ENCODE measurements at places on chromosomes 7 and 10.
A peak's percentile ranks its signal among the peaks of the same experiment; 100 is the strongest.

- no peak overlapping the region for H3K27ac ChIP-seq
- peaks cover 19% of the 10 kb centered on the region for H3K4me1 ChIP-seq
- H3K27me3 ChIP-seq = no peaks in the 10 kb centered on the region
- no peak for DNase-seq
- H3K4me3 ChIP-seq = no peak overlapping the region
These were observed 469.0 kb upstream of the IGFBP3 start for GRCh38 chr7:46390042-46390441.

DNA sequence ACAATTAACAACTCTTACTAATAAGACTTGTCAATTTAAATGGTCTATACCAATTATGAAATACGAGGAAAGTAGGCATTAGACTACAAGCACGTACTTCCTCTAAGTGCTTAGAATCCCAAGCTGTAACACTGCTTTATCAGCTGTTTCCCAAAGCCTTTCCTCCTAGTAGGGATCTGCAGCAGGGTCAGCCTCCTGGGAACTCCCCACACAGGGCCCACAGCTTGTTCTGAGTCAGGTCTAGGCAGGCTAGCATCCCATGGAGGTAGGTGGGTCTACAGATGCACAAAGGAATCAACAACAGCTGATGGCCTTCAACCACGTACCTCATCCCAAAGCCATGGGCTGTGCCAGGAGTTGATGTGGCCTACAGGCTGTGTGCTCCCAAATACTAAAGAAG, 14.7 kb downstream of the MMS19 start:
- H3K27me3 ChIP-seq = no peaks in the 10 kb centered on the region
- 0 out of 2 replicates have a peak, but pooled peaks cover 3% of the 10 kb centered on the region for H3K4me1 ChIP-seq
- no peaks in the 10 kb centered on the region for H3K36me3 ChIP-seq
- H3K4me3 ChIP-seq = no peak overlapping the region
- no peak for DNase-seq

- no peaks in the 10 kb centered on the region for H3K27me3 ChIP-seq
- no peak for DNase-seq
- no peak overlapping the region for H3K27ac ChIP-seq
- H3K4me1 ChIP-seq = peaks cover 24% of the 10 kb centered on the region
- H3K4me3 ChIP-seq = no peak overlapping the region
- no peaks in the 10 kb centered on the region for H3K36me3 ChIP-seq
These were observed 39.0 kb upstream of the PCBD1 start for GRCh38 chr10:70927189-70927943.

GRCh38 chr10:71131508-71132088, 80.8 kb upstream of the UNC5B start:
- no peak overlapping the region for H3K27ac ChIP-seq
- no peaks in the 10 kb centered on the region for H3K4me1 ChIP-seq
- no peaks in the 10 kb centered on the region for H3K36me3 ChIP-seq
- DNase-seq = no peak

GRCh38 chr10:7956508-7956907, 98.0 kb upstream of the GATA3 start:
- no peaks in the 10 kb centered on the region for H3K27me3 ChIP-seq
- no peaks in the 10 kb centered on the region for H3K36me3 ChIP-seq
- H3K4me3 ChIP-seq = no peak overlapping the region
- peaks cover 10% of the 10 kb centered on the region for H3K4me1 ChIP-seq

DNA sequence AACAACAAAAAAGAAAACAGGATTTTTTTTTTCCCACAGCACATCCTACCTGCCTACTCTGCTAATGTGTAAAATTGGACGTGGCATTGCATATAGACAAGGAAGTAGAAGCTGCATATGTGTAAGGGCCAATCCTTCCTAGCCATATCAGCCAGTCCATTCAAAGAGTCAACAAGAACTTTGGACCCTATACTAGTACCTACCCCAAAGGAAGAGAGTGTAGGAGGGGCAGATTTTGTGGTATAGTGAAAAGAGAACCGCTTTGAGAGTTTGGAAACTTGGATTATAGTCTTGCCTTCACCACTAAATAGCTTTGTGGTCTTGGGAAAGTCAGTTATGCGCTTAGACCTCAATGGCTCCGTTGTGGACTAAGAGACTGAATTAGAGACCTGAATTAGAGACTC, 12.1 kb upstream of the MCU start:
- H3K27me3 ChIP-seq = no peaks in the 10 kb centered on the region
- no peak for DNase-seq
- no peak overlapping the region for H3K27ac ChIP-seq

- no peaks in the 10 kb centered on the region for H3K27me3 ChIP-seq
- H3K4me1 ChIP-seq = peaks cover 6% of the 10 kb centered on the region
- H3K4me3 ChIP-seq = no peak overlapping the region
- H3K36me3 ChIP-seq = no peaks in the 10 kb centered on the region
These were observed 4.4 kb downstream of the FBH1 start for GRCh38 chr10:5894403-5894802.

DNA sequence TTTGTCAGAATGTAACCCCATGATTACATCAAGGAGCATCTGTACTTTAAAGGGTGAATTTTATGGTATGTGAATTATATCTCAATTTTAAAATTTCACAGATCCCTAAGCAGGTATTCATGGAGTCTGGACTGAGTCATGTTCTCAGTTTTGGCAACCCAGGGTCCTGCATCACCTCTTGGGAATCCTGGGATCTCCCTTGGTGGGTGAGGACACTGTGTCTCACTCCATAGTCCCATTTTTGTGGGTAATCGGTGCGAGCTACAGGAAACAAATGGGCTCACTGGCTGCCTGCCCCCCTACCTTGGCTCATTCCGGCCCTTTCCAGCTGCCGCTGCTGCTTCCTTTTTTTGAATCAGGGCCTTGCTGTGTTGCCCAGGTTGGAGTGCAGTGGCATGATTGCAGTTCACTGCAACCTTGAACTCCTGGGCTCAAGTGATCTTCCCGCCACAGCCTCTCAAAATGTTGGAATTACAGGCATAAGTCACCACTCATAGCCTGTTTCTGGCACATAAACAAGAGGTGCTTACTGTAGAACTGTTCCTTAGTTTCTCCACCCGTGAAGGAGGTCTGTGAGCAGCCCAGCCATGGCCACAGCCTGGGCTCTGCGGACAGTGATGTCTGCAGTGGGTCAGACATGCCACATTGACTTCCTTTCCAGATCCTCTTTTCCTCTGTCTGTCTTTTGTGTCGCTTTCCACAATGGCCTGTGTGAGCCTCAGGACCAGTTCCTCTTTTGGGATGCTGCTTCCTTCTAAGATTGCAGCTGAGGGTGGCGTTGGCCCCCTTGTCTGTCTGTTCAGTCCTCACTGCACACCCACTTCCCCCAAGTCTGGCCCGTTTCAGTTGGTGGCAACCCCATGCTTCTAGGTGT, 14.5 kb downstream of the PALD1 start:
- no peaks in the 10 kb centered on the region for H3K27me3 ChIP-seq
- no peak overlapping the region for H3K4me3 ChIP-seq
- DNase-seq = no peak
- no peaks in the 10 kb centered on the region for H3K36me3 ChIP-seq

GRCh38 chr7:146892151-146892550, 775.5 kb downstream of the CNTNAP2 start:
- H3K36me3 ChIP-seq = no peaks in the 10 kb centered on the region
- no peak for DNase-seq
- H3K4me3 ChIP-seq = no peak overlapping the region
- no peaks in the 10 kb centered on the region for H3K4me1 ChIP-seq
- no peaks in the 10 kb centered on the region for H3K27me3 ChIP-seq

GRCh38 chr10:132151951-132152505, 34.7 kb upstream of the DPYSL4 start:
- no peak overlapping the region for H3K27ac ChIP-seq
- no peaks in the 10 kb centered on the region for H3K36me3 ChIP-seq
- no peaks in the 10 kb centered on the region for H3K27me3 ChIP-seq
- H3K4me1 ChIP-seq = no peaks in the 10 kb centered on the region
- H3K4me3 ChIP-seq = no peak overlapping the region

DNA sequence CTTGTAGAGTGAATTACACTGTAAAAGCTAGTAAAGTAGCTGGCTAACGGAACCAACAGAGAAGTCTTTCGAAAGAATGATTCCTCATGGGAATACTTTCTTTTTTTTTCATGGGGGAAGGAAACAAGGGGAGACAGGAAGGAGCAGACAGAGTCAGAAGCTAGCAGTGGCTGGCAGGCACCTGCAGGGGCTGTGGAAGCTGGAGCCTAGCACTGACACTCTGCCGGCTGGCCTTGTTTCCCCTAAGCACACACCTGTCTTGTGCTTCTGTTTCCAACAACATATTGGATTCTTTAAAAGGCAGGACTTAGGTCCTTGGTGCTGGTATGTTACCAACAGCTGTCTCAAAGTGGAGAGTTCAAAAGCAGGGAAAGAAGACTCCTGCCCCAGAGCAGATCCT, 24.7 kb downstream of the NOD1 start:
- H3K27ac ChIP-seq = no peak overlapping the region
- no peak overlapping the region for H3K4me3 ChIP-seq
- peaks cover 13% of the 10 kb centered on the region for H3K4me1 ChIP-seq

- no peak overlapping the region for H3K27ac ChIP-seq
- 0 out of 2 replicates have a peak, but pooled peaks cover 16% of the 10 kb centered on the region for H3K36me3 ChIP-seq
- DNase-seq = no peak
- H3K27me3 ChIP-seq = no peaks in the 10 kb centered on the region
These were observed 27.8 kb downstream of the HIBADH start for GRCh38 chr7:27634671-27635493.

- no peak overlapping the region for H3K4me3 ChIP-seq
- no peak overlapping the region for H3K27ac ChIP-seq
- peaks cover 74% of the 10 kb centered on the region for H3K27me3 ChIP-seq
These were observed 1.5 kb downstream of the GIMAP1 start for GRCh38 chr7:150717814-150718420.

GRCh38 chr7:101128040-101128834, 1.3 kb downstream of the SERPINE1 start:
- H3K36me3 ChIP-seq = no peaks in the 10 kb centered on the region
- H3K4me1 ChIP-seq = peaks cover 57% of the 10 kb centered on the region
- peak overlapping the region; percentile 99 for H3K27ac ChIP-seq
- H3K27me3 ChIP-seq = no peaks in the 10 kb centered on the region
- DNase-seq = peak; percentile 61
- peak overlapping the region; percentile 45 for H3K4me3 ChIP-seq

DNA sequence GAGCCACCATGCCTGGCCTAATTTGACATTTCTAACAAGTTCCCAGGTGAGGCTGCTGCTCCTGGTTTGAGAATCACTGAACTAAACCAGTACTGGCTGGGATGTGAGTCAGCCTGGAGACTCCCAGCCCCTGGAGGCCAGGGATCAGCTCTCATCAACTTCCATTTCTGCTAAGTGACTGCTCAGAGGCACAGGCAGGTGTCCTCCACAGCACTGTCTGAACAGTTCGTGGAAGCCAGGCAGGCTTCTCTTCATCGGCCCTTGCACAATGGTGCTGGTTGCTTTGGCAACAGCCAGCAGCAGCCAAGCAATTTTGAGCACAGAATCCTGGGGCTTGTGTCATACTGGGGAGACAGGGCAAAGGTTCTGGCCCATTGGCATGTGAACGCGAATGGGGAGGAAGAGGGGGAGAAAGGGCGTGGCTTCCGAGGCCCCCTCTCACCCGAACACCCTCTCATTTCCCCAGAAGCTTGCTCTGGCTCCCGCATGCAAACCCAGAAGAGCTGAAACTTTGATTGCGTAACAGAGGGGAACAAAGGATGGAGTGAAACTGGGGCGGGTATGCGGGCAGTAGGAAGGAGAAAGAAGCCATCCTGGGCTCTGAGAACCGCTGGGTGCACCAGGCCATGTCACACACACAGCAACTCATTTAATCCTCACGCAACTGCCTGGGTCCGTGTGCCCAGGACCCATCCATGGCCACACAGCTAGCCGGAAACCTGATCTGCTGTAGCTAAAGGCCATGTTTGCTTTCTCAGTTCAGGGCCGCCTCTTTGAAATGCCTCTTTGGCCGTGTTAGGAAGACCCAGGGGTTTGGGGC, 9.0 kb upstream of the POR start:
- H3K4me1 ChIP-seq = peaks cover 17% of the 10 kb centered on the region
- H3K27me3 ChIP-seq = no peaks in the 10 kb centered on the region
- DNase-seq = peak; percentile 77
- H3K36me3 ChIP-seq = no peaks in the 10 kb centered on the region
- H3K4me3 ChIP-seq = no peak overlapping the region

DNA sequence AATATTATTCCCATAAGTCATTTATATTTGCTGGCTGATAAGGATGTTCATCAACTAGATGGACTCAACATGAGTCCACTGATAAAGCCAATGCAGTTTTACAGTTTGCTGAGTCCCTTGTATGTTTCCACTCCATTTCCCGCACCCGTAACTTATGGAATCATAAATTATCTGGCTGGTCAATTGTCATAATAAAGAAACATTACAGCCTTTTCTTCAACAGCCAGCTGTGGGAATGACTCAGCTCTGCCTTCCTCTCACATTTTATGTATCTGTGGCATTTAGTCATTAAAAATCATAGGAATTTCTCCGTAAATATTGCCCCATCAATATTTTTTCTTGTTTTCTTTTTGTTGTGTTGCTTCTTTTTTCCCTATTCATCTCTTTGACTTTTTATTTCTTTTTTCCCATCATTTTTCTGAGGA, 22.3 kb upstream of the TMEM26 start:
- H3K27ac ChIP-seq = no peak overlapping the region
- no peaks in the 10 kb centered on the region for H3K27me3 ChIP-seq
- DNase-seq = no peak
- no peak overlapping the region for H3K4me3 ChIP-seq
- no peaks in the 10 kb centered on the region for H3K4me1 ChIP-seq

- H3K4me1 ChIP-seq = no peaks in the 10 kb centered on the region
- no peak overlapping the region for H3K4me3 ChIP-seq
- H3K36me3 ChIP-seq = no peaks in the 10 kb centered on the region
- DNase-seq = no peak
These were observed 637.2 kb downstream of the POM121L12 start for GRCh38 chr7:53672681-53673080.

DNA sequence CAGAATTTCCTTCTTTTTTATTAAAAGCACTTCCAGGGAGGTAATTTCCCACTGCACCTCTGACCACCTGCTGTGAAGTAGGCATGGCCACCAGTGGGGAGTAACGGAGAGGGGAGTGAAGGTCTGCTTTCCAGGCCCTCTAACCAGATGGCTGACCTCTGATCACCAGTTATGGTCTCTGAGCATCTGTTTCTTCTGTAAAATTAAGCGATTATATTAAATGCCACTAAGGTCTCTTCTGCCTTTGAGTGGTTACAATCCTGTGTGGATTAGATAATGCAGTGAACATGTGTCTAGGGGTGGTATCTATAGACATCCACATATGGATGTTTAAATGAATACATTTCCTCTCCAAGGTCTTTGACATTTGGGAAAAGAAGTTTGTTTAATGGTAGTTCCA, 199.6 kb downstream of the HERPUD2 start:
- H3K27me3 ChIP-seq = peaks cover 8% of the 10 kb centered on the region
- no peaks in the 10 kb centered on the region for H3K4me1 ChIP-seq
- DNase-seq = no peak
- no peaks in the 10 kb centered on the region for H3K36me3 ChIP-seq
- H3K4me3 ChIP-seq = no peak overlapping the region
- H3K27ac ChIP-seq = no peak overlapping the region

- no peak for DNase-seq
- no peak overlapping the region for H3K27ac ChIP-seq
- H3K27me3 ChIP-seq = no peaks in the 10 kb centered on the region
These were observed 44.5 kb downstream of the HSPA12A start for GRCh38 chr10:116697816-116698215.

GRCh38 chr10:115829521-115830205, 443.3 kb downstream of the GFRA1 start:
- no peak overlapping the region for H3K27ac ChIP-seq
- no peaks in the 10 kb centered on the region for H3K36me3 ChIP-seq
- DNase-seq = no peak
- H3K4me3 ChIP-seq = no peak overlapping the region
- H3K27me3 ChIP-seq = no peaks in the 10 kb centered on the region

- DNase-seq = no peak
- no peak overlapping the region for H3K27ac ChIP-seq
- H3K4me1 ChIP-seq = no peaks in the 10 kb centered on the region
These were observed 348.1 kb downstream of the TFEC start for GRCh38 chr7:115682507-115682906.

Data from PC-9 (cell line).